Epithelial cell of alveolus of lung (primary cell): ENCODE measurements at places on chromosomes 11 and 22. TPM values are rescaled to one million over a fixed set of nuclear protein-coding genes. Genes with fewer than 3 reads are reported as not detected.

The FJX1 gene
- total RNA-seq, result 16.7 and 54.0 TPM in 2 replicates

The BACE1 gene
- total RNA-seq, result 24.3 and 55.3 TPM in 2 replicates

The SNX32 gene
- total RNA-seq, result 0.13 and 3.1 TPM in 2 replicates

The CLCF1 gene
- 10.0 and 10.4 TPM in 2 replicates for total RNA-seq

The PTGDR2 gene
- total RNA-seq, result 2.5 and 6.8 TPM in 2 replicates

The STX3 gene
- 6.7 and 8.1 TPM in 2 replicates for total RNA-seq

The APIP gene
- total RNA-seq, result 19.3 and 32.7 TPM in 2 replicates

The TMEM86A gene
- total RNA-seq, result 1.2 and 2.8 TPM in 2 replicates

The SULT4A1 gene
- total RNA-seq, result 0.64 TPM in 1 of 2 replicates, not detected in the other

The OR4D5 gene
- not detected in 2 replicates for total RNA-seq

The ART5 gene
- total RNA-seq, result 0.52 and 6.8 TPM in 2 replicates

The BCO2 gene
- total RNA-seq, result 0.91 and 10.5 TPM in 2 replicates

The PDGFD gene
- 7.2 and 8.9 TPM in 2 replicates for total RNA-seq
